Stimulated activated CD4-positive, alpha-beta T cell treated with anti-CD3 and anti-CD28 coated beads, Interleukin-15, amount 100 ng/mL, for 1 hour (primary cell): ENCODE measurements at places on chromosomes 7 and 10.
A peak's percentile ranks its signal among the peaks of the same experiment; 100 is the strongest.

- DNase-seq, result no peak
These were observed 115.1 kb downstream of the C10orf105 start for GRCh38 chr10:71604324-71605018.

DNA sequence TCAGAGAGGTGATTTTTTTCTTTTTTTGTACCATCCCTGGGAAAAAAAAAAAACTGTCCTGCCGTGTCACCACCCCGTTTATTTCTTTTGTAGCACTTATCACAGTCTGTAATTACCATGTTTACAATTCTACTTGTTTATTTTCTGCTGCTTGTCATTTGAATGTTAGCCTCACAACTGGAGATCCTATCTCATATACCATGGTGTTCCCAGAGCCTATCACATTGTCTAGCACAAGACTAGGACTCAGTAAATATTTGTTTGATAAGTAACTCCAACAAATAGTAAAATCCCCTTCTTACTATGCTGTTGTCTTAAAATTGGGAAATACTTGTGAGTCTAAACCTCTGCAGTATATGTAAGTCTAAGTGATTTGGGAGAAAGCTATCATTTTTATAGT is 36.0 kb downstream of the MKLN1 start:
- DNase-seq, result no peak

DNA sequence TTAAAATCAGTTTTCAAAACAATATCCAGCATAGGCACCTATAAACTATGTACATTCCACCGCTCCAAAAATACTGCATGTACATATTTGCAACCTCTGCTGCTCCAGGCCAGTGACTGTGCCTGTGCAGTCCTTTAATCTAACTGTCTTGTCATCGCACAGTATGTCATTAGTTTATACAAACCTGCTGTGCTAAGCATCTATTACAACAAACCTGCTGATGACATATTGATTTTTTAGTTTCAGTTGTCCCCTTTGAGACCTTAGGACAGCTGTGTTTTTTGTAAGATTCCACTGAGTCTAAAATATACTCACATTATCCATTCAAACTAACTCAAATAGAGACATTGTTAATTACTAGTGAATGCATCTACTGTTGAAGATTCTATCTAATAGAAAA is 33.1 kb downstream of the SEMA3C start:
- no peak for DNase-seq

- no peak for DNase-seq
These were observed 191.7 kb upstream of the KLF6 start for GRCh38 chr10:3976718-3977117.

- no peak for DNase-seq
These were observed 139.4 kb downstream of the OAT start for GRCh38 chr10:124279298-124279697.

DNA sequence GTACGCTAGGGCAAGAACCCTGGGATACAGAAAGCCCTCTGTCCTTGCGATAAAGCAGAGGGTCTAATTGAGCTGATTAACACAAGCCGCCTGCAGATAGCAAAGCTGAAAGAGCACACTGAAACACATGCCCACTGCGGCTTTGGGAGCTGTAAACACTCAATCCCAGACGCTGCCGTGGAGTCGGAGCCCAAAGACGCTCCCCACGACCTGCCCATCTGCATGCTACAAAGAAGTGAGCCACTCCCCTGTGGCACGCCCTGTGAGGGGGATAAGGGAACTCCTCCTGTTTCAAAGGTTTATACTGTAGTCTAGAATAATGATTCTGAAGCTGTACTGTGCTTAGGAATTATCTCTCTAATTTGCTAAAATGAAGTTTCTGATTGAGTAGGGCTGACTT is 985.6 kb upstream of the GHITM start:
- no peak for DNase-seq

DNA sequence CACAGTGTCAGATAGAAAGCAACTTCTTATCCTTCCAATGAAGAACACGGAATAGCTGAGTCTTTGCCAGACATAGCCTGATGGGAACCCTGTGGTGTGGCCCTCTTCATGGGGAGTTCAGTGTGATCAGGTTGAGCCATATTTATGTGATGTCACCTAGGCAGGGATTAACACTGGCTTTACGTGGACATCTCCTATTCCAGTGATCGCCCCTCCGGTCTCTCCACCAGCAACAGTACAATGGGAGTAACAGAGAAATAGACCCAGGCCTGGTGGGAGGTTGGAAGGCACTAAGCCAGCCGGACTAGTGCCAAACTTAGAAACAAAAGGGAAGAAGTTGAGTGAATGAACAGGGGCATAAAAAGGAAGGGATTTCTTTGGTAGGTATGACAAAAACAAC is 358.1 kb downstream of the PRPF18 start:
- no peak for DNase-seq

GRCh38 chr10:64506963-64507362 is 985.8 kb downstream of the REEP3 start:
- DNase-seq, result no peak

DNA sequence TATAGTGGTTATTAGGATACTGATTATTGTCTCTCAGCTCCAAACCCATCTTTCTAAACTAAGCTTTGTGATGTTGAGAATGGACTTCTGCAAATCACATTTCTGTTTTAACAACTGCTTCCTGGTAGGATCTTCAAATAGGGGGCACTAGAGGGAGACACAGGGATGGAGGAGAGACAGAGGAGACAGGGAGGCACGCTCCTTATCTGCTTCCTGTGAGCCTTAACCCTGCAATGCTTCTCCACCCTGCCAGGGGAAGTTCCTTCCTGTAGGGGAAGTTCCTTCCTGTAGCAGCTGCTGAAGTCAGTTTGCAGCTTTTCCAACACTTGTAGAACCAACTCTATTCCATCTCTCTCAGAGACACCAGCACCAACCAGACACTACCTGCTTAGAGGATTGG is 847.2 kb downstream of the CCSER2 start:
- no peak for DNase-seq

DNA sequence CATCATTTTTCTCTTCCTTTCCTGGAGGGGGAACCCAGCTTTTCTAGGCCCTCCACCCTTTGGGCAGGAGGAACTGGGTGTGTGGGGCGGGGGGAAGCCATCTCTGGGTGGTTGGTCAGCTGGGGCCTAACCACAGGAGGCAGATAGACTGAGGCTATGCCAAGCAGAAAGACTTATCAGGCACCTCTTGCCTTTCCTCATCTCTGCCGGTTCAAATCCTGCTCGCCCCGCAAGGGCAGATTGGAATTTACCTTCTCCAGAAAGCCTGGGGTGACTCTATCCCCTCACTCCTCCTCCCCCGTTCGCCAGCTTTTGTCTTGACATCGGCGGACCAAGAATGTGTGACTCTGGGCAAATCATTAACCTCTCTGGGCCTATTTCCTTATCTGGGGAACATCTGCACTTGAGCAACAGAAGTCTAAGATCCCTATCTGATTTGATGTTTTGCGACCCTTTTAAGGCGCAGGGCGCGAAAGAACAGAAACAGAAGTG is 584 bp upstream of the GARS1 start:
- no peak for DNase-seq

GRCh38 chr10:80554050-80554449 is 16.3 kb downstream of the SH2D4B start:
- no peak for DNase-seq

DNA sequence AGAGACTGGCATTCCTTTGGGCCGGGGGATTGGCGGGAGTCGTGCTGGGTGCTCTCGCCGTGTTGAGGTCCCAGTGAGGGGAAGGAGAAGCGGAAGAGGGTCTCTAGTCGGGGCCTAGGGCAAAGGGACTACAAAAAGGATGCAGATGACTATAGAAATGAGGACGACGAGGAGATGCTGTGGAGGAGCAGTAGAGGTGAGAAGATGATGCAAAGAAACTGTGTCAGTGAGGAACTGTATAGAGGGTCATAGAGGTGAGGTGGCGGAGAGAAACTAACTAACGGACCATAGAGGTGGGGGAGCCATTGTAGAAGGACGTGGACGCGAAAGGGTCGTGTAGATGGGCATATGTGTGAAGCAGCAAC is 324 bp downstream of the TWNK start:
- no peak for DNase-seq

DNA sequence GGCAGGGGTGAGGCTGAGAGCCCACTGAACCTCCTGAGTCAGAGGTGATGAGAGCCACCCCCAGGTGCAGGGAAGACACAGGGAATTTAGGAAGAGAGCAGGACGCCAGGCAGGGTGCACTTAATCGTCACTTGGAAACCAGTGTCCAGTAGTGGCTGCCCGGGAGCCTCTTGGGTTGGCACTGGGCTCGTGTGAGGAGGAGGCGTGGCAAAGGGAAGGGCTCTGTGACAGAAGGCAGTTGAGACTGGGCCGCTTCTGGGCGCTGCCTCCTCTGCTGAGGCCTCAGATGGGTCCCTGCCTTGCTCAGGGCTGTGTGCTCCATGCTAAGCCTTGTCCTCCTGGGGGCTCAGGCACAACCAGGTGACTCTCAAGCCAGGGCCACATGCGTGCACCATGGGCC is 13.3 kb downstream of the RET start:
- DNase-seq, result no peak

DNA sequence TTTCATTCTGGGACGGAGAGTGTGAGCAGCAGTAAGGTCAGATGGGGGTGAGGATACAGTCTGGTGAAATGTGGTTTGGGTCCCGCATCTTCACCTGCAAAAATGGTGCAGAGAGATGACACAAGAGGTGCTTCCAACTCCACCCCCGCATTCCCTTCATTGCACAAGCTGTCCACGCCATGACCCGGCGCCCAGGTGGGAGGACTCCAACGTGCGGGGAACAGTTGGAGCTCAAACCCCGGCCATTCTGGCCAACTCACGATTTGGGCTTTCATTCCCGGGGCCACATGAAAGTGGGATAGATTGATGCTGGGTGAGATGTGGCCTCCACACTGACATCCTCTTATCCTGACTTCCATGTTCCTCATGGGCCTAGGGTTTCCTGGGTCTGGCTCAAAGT is 34.6 kb upstream of the ZNF273 start:
- no peak for DNase-seq

DNA sequence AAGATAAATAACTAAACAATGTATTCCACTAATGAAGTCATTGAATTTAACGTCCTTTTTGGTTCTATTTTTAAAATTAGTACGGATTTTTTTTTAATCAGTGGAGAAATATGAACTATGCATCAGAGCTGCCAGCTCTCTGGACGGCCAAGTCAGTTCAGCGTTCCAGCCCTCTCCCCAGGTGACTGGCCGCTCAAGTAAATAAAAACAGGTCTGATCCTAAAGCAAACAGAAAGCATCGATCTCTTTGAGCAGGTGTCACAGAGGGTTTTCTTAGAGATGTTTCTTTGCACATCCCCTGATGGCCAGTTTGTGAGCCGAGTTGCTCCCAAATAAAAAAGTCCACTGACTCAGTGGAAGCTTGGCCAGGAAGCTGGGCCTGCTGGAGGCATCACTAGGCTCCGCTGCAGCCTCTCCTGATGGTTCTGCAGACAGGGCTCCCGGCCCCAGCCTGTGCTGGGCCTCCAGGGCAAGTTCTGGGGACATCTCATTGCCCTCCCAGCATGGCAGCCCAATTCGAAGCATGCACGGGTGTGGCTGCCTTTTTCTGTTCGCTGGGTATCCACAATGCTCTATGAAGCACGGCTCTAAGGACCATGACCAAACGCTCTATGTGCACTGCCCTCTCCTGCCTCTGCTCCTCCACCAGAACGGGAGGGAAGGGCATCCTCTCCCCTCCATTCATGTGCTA is 74.7 kb upstream of the PPP2R2D start:
- no peak for DNase-seq

- no peak for DNase-seq
These were observed 65.6 kb downstream of the UNCX start for GRCh38 chr7:1298051-1298930.

GRCh38 chr10:106626371-106626770 is 538.1 kb downstream of the SORCS1 start:
- no peak for DNase-seq

DNA sequence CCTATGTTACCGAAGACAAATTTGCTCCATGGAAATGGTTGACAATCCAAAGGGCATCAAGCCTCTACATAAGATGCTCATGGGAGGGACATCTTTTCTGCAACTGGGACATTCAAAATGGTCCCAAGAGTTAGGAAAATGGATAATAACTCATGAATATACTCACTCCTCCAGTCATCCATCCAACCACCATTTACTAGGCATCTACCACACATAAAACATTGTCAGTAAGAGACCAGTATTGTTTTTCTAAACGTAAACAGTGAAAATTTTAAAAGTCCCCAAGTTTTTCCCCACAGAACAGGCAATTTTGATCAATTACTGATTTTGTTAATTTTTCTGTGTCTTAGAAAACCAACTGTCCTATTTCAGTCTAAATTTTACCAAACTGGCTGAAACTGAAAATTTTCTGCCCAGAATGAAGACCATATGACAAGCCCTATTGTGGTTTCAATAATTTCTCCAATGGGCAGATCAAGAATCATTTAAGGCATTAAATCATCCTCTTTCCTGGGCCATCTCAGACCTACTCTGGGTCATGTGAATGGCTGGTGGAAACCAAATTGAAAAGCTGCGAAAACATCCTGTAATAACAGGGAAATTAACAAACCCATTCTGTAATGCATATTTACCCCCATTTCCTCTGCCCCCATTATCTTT is 24.2 kb downstream of the PIK3AP1 start:
- DNase-seq, result no peak

- DNase-seq, result no peak
These were observed 86.3 kb downstream of the CREB5 start for GRCh38 chr7:28498636-28499035.

DNA sequence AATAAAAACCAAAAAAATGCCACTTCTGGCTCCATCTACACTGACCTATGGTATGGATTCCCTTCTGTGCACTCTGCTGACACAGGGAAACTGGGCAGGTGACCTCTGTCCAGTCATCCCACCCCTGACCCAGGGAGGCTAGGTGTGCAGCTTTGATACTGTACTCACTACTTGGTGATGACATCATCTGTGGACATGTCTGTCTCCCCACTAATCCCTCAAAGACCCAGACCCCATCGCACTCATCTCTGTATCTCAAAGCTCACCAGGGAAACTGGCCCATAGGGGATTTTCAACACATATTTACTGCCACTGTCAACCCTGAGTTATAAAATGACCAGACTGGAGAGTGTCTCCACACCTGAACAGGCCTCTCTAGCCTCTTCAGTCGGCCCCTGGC is 10.6 kb downstream of the SGMS1 start:
- DNase-seq, result no peak

DNA sequence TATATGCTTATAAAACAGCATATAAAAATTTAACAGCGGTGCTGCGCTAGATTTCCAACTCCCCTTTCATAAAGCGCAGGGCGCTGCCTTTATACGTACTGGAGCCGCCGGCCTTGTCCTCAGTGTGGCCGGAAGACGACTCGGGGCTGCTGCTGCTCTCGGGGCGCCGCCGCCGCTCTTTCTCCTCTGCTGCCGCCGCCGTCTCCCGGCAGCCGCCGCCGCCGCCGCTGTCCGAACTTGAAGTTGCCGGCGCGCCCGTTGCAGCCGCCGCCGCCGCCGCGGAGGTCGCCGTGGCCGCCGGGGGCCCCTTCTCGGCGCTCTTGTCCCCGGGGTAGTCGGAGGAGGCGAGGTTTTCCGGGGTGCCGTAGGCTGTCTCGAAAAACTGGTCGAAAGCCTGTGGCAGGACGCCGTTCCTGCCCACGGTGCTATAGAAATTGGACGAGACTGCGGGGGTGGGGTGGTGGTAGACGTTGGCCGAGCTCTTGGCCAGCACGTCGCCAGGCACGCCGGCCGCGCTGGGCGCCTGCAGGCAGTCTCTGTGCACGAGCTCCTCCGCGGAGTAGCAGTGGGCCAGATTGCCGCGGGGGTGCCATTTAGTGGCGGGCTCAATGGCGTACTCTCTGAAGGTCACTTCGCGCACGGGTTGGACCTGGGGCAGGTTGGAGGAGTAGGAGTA is 557 bp downstream of the HOXA11 start:
- peak; percentile 3 for DNase-seq
